ENCODE measurements at places on chromosomes 1 and 21. TPM values are rescaled to one million over a fixed set of nuclear protein-coding genes. Genes with fewer than 3 reads are reported as not detected.

DNA sequence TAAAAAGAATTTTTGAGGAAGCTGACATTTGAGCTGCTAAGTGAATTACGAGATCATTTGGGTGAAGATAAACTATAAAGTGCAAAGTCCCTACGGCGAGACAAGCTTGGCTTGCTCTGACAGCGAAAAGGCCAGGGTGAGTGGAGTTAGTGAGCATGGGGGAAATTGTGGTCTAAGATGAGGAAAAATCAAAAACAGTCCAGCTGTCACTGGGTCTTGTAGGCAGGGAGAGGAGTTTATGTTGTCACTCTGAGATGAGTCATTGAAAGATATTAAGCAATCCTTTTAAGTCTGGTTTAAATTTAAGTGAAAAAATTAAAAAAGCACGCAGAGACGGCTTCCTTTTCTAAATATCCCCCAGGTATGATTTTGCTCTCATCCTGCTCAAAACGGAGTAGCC is 601.9 kb downstream of the MRPL39 start:
- no peak for DNase-seq

TAF1A gene
- 7.2 TPM for total RNA-seq

DNA sequence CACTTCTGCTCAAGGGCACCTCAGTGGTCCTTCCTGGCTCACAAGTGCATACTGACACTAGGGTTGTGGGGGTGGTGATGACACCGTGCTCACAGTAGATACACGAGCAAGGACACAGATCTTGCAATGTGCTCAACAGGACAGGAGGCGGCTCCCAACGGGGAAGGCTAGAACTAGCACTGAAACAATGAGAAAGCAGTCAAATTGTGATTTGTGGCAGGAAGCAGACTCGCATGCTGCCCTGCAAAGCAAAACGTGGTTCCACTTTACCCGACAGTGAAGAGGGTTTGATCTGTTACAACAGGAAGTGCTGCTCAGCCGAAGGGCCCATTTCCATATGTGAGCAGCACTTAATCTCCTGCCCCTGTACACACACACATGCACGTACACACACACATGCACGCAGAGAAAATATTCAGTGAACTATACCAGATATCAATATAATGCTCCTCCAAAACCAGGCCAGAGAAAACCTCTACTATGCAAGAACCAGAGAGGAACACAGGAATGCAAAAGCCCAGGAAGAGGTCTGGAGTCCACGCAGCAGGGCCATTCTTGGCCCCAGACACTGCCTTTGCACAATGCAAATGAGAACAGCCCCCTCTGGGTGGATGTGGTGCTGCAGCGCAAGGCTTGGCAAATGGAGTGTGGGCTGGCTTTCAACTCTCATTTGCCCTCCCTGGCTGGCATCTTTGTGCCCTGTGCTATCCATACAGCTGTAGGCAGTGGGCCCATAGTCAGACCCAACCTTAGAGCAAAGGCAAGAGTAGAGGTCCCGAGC is 47.1 kb downstream of the KANK4 start:
- no peak for DNase-seq

CD84 gene
- 2.2 TPM for total RNA-seq

GRCh38 chr1:150931773-150932172 is 5.6 kb downstream of the SETDB1 start:
- no peak for DNase-seq

- no peak for DNase-seq
Measured at GRCh38 chr1:29700491-29700890, 464.2 kb downstream of the PTPRU start.

DNA sequence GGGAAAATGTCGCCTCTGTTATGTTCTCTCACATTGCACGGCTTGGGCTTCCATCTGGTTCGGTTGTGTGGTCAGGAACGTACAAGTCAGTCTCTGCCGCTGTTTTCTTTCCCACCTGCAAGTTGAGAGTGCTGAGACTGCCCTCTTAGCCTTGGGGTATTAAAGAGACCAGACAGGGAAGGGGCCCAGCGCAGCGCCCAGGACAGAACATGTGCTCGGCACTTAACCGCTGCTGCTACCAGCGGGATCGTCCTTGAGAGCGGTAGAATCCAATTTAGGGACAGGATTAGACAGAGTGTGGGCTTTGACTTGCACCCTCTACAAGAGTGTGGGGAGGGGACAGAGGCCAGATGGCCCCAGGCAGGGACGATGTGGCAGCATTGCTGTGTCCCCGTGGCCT is 17.7 kb upstream of the AGPAT3 start:
- no peak for DNase-seq

GRCh38 chr1:38029685-38030511 is 16.7 kb downstream of the POU3F1 start:
- DNase-seq: peak; percentile 68

CHAF1B gene
- 0.55 TPM for total RNA-seq

FMO4 gene
- 2.0 TPM for total RNA-seq

GRCh38 chr1:175757381-175758015 is 14.1 kb upstream of the TNR start:
- no peak for DNase-seq

GRCh38 chr21:45631540-45631939 is 12.0 kb upstream of the PCBP3 start:
- DNase-seq: no peak

RUNX1 gene
- total RNA-seq: 5.7 TPM

- no peak for DNase-seq
Measured at GRCh38 chr1:72011721-72012120, 270.6 kb downstream of the NEGR1 start.

Data from sigmoid colon (tissue), 7 donors.